RPMI7951 (cell line): ENCODE measurements at places on chromosomes 5 and 9.

DNA sequence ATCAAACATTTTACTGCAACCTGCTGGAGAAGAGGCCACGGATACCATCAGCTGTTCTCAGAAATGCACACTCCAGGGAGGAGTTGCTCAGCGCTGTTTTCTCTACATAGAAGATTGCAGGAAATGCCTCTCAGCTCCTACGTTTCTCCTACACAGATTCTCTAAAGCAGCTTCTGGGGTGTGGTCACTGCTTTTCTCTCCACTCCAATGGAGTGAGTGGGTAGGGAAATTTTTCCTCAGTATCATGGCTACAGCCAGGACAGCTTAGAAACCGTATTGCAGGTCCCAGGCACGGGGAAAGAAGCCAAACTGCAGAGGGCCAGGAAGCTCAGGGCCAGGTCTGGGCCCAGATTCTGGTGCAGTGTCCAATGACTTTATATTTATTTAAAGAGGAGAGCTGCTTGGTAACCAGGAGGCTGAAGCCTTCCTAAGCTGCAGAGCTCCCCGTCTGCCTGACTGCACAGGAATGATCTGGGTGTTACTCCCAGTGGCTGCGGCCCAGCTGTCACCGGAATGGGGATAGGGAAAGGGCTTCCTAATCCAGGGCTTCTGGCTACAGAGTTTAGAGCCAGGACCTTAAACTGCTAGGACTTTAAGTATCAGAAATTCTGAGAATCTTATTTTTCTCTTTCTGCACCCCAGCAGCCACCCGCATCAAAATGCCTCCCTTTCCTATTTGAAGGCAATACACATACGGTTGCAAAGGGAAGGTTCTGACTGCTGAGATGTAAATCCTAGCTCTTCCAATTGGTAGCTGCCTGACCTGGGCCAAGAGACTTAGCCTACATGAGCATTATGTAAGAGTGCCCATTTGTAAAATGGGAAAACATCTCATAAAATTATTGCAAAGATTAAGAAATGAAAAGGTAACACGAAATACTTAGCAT is 1.4 kb upstream of the SPTAN1 start:
- DNase-seq = peak; percentile 29

- no peak for DNase-seq
Measured at GRCh38 chr5:88682881-88683361, 200.1 kb downstream of the MEF2C start.

- DNase-seq = peak; percentile 16
Measured at GRCh38 chr5:141617128-141617527, 1.7 kb downstream of the DIAPH1 start.

GRCh38 chr5:76744632-76745031 is 28.7 kb downstream of the F2R start:
- no peak for DNase-seq

GRCh38 chr5:15529821-15530220 is 29.8 kb downstream of the FBXL7 start:
- DNase-seq = no peak

- DNase-seq = no peak
Measured at GRCh38 chr5:41629897-41630296, 119.5 kb upstream of the PLCXD3 start.

DNA sequence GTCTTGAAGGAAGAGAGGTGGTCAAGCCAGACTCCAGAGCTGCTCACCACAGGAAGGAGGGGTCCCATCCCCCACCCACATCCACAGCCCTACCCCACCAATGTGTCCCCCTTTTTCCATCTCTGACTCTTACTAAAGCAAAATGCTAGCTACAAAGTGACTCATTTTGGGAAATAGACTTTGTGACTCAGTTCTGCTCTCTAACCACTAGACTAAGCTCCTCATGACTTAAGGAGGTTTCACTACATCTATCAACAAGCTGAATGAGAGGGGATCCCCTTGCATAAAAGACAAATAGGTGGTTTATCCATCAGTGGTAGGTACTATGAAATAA is 35.1 kb upstream of the ADRB2 start:
- DNase-seq = peak; percentile 55

GRCh38 chr5:83972236-83972635 is 251.6 kb upstream of the HAPLN1 start:
- peak; percentile 40 for DNase-seq

GRCh38 chr9:133103987-133104505 is 17.0 kb downstream of the RALGDS start:
- no peak for DNase-seq

DNA sequence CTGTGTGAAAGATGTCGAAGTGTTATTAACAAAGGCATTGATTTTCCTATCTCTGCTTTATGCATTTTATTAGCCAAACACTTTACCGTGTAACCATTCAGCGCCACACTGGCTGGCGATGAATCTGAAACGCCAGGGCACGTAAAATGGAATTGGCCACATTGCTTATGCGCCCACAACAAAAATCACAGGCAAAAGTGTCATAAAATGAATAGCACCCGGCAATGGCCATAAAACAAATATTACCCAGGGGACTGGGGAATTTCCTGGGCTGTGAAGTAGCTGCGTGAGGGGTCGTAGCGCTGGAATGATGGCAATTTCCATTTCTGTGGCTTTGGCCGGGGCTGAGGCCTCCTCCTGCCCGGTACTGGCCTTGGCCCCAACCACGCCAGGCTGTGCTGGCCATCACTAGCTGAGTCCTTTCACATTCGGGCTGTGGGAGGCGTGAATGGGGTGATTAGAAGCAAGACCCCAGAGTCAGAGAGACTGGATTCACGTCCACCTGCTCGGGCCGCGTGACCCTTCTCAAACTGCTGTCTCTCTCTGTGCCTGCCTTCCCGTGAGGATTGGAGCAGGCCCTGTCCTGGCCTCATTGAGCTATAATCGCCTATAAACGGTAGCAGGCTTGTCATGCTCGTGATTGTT is 254.5 kb downstream of the PBX3 start:
- DNase-seq = no peak

- DNase-seq = no peak
Measured at GRCh38 chr9:90720621-90721265, 78.1 kb upstream of the DIRAS2 start.

DNA sequence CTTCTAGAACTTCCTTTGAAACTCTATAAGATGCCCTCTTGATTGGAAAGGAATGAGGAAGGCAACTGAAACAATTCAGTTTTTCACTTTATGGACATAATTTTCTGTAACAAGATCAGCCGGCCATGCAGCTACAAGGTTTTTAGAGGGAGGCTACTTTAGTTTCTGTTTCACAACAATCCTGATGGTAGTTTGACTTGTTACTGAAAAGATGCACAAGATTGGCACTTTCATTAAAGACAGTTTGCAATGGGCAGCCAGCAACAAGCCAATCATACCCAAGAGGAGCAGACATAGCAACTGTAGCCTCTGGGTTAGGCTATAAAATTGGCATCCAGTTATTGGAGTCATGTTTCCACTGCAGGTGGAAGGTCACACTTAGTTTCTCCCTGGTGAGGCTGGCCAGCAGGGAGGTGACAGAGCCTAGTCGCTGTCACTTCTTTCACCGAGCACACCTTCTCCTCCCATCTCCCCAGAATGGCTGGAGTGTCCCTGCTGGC is 74.3 kb upstream of the TGFBR1 start:
- no peak for DNase-seq

- peak; percentile 95 for DNase-seq
Measured at GRCh38 chr9:115944166-115944948, 209.2 kb upstream of the PAPPA start.

GRCh38 chr5:110785356-110785755 is 46.5 kb downstream of the SLC25A46 start:
- DNase-seq = peak; percentile 29

GRCh38 chr5:64384765-64385164 is 121.0 kb upstream of the RGS7BP start:
- peak; percentile 1 for DNase-seq

- no peak for DNase-seq
Measured at GRCh38 chr9:133850937-133851336, 112.8 kb upstream of the SARDH start.

- no peak for DNase-seq
Measured at GRCh38 chr5:159410480-159410879, 80.2 kb upstream of the IL12B start.

GRCh38 chr9:6114424-6114823 is 99.0 kb upstream of the RANBP6 start:
- no peak for DNase-seq

DNA sequence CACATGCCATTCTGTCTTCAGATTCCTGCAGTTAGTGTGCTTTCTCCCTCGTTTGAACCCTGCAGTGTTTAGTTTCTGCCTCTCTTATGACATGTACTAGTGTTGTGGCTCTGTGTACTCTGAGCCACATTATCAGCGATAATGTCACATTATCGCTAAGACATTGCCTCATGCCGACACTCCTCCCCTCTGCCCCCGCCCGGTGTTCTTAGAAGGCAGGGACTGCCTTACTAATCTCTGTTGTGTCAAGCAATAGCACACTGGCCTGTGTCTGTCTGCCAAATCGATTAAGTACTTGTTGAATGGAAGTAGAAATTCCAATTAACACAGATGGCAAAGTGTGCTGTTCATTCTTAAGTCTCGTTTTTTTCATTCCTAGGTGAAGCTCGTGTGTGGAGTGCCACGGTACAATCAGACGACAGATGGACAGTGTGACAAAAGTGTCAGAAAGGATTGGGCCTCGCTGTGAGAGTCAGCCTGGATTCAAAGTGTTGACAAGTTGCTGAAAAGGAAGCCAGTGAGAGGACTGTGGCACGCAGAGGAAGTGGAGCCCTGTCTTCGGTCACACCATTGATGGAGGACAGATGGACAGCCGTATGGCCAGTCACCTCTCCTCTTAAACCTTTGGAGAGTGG is 10.5 kb downstream of the PIK3R1 start:
- DNase-seq = no peak

- DNase-seq = peak; percentile 63
Measured at GRCh38 chr9:3467593-3468219, 58.1 kb downstream of the RFX3 start.

DNA sequence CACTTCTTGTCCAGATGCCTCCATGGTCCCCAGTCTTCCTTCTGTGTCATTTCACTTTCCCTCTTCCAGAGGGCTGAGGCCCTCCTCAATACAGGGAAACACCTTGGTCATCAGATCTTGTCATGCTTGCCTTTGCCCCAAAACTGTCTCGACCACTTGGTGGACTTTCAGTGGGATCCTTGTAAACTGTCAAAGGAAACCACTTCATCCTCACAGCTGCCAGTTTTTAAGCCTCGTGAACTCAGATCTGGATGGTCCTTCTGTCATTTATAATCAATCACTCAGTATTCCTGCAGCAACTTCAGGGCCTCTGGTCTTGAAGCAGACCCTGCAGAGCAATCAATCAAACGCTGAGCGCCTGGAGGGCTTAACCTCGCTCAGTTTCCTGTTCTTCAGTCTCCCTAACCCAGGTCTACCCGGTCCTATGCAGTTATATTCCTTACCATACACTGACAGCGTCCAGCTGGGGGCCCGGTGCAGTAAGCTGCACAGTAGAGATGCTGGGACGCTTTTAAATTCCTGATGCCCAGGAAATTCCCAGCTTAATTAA is 74.6 kb downstream of the GOLPH3 start:
- no peak for DNase-seq

GRCh38 chr5:5066276-5067186 is 73.6 kb upstream of the ADAMTS16 start:
- no peak for DNase-seq

- DNase-seq = no peak
Measured at GRCh38 chr5:30968971-30969370, 224.5 kb upstream of the CDH6 start.

DNA sequence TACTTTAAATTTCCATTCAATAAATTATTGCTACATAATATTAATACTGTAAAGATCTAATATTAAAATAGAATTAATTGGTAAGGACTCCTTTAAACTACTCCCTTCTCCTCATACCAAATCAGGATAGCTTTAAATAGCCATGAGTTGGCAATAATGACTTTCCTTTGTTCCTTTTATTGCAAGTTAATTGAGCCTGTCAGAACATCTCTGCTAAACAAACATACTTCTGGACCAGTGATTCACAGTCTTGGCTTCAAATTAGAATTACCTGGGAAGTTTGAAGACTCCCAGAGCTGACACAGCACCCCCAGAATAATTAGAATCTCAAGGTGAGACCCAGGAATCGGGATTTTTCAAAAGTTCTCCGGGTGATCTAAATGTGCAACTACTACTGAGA is 18.7 kb downstream of the C5orf58 start:
- DNase-seq = no peak

DNA sequence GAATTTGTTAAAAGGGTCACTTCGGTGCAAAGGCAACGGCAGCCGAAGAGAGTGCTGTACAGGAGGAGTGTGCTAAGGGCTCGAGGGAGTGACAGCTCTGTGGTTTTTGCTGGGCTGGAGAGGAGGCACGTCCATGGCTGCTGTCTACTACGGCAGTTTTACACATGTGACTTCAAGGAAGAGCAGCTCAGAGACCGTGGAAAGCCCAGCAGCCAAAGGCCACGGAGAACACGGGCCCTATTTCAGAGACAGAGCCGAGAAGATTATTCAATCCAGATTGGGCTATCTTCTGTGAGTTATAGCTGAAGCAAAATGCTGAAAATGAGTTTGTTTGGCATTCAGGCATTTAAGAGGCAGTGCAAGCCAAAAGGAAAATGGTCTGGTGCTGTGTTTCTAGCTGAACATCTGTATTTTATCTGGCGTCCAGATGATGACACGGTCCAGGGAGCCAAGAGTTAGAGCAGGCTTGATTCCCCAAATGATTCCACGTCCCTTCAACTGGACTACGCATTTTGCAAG is 96.4 kb downstream of the RFK start:
- peak; percentile 27 for DNase-seq

- peak; percentile 36 for DNase-seq
Measured at GRCh38 chr9:123282362-123283047, 14.1 kb upstream of the STRBP start.

DNA sequence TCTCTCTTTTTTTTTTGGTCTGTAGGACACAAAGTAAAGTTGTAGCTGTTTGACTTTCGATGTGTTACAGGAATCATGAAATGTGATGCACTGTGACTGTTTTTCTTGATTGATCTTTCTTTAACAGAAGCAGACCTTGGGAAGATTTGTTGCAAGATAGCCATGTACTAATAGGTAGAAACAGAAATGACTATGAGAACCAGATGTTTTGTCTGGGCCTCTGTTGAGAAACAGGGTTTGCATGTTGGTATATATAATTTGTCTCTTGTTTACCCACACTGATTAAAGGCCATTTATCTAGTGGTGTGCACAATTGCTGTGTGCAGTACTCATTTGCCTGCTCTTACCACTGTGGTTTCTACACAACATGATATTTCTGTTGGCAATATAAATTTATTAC is 125.1 kb downstream of the HACD4 start:
- DNase-seq = no peak

- DNase-seq = peak; percentile 50
Measured at GRCh38 chr5:43121913-43122484, 1.3 kb downstream of the ZNF131 start.

- DNase-seq = no peak
Measured at GRCh38 chr9:105458404-105458803, 10.6 kb downstream of the FSD1L start.

GRCh38 chr5:97525780-97526179 is 342.7 kb upstream of the RIOK2 start:
- DNase-seq = no peak

DNA sequence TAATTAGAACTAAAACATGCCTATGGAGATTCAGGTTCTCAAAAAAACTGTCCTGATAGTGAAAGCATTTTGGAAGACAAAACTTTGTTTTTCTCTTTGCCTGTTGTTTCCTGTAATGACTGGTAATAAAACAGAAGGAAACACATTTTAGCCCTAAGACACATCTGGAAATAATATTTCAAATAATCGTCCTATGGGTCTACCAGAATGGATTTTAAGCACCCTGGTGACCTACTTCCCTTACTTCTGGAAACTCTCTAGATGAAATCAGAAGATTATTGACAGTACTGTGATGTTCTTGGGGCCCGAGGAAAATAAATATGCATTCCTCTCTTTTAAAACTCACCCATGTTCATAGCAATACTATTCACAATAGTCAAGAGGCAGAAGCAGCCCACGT is 110.1 kb upstream of the TLE4 start:
- no peak for DNase-seq

GRCh38 chr5:162187371-162187770 is 119.8 kb downstream of the GABRG2 start:
- DNase-seq = no peak
